Renal pelvis (tissue), 12 donors: ENCODE measurements at places on chromosomes 3 and 15. TPM values are rescaled to one million over a fixed set of nuclear protein-coding genes. Genes with fewer than 3 reads are reported as not detected.

DNA sequence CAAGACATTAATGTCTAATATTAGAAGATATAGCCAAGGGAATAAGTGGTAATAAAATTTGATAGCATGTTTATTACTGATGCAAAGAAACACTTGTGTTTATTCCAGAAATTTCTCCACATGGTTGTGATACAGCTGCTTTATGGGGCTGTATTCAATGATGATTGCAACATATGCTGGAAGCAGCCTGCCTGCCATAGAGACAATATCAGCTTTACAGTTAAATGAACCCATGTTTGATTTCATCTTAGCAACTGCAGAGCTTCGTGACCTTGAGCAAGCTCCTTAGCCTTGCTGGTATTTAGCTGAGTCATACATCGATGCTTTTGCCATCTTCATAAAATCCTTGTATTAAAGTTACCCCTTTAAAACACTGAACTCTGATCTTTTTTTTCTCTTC is 168.1 kb upstream of the STAC start:
- DNase-seq = no peak

- no peak for DNase-seq
These were observed 4.1 kb upstream of the MYO1E start for GRCh38 chr15:59376733-59377132.

DNA sequence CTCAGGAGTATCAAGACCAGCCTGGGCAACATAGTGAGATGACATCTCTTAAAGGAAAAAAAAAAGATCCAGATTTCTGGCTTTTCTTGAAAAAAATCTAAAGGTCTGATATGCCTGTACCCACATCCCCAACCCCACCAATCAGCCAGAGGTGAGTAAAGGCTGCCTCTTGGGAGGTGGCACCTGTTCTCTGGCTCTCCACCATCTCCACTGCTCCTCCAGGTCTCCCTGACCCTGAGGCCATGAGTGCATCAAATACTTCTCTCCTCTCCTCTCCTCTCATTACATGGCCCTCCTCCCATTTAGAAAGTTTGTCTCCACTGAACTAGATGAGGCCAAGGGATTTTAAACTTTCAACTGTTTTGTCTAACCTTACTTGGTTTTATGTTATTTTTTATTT is 5.2 kb downstream of the SIAH2 start:
- no peak for DNase-seq

The APPL1 gene
- polyA plus RNA-seq = 41.0 TPM

GRCh38 chr15:92020804-92021203 is 167.3 kb downstream of the SLCO3A1 start:
- no peak for DNase-seq

The ARGFX gene
- polyA plus RNA-seq = not detected

DNA sequence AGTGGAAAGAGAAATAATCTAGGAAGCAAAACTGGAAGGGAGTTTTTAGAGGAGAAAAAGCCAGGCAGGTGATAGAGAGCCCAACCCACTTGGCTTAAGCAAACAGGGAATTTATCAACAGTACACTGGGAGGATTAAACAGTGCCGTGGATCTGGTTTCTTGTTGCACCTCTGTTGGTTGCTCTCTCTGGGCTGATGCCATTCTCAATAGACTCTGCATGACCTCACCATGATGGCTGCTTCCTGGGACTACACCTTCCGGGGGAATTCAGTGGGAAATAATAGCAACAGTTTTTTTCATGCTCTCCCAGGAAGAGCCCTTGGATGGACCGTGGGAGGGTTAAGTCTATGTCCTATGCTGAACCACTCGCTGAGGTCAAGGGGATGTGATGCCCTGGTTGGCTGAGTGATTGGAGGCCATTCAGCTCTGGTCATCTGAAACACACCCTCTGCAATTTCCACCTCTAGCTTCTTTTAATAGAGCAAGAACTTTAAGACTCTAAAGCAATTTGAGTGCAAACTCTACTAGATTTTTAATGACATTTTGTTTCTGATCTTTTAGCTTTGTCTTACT is 74.2 kb downstream of the EPHB1 start:
- no peak for DNase-seq

GRCh38 chr3:174907027-174907426 is 47.9 kb downstream of the NAALADL2 start:
- DNase-seq = no peak

DNA sequence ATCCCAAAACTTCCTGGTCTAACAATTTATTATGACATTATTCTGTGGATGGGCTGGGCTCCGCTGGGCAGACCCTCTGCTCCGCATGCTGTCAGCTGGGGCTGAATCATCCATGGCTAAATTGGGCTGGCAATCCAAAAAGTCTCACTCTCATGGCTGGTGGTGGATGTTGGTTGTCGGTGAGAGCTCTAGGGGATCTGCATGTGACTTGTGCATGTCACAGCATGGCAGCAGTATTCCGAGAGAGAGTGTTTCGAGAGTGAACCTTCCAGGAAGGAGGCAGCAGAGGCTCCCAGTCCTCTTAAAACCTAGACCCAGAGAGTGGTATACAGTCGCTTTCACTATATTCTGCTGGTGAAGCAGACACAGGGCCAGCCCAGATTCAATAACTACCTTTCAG is 9.9 kb downstream of the RARB start:
- no peak for DNase-seq

The COL6A5 gene
- polyA plus RNA-seq = 0.03 TPM

- peak; percentile 38 for DNase-seq
These were observed 574 bp downstream of the NGRN start for GRCh38 chr15:90266061-90266431.

GRCh38 chr3:177538750-177539730 is 341.8 kb upstream of the TBL1XR1 start:
- DNase-seq = no peak

GRCh38 chr3:179260949-179261765 is 10.2 kb upstream of the KCNMB3 start:
- DNase-seq = peak; percentile 63

- peak; percentile 11 for DNase-seq
These were observed 23.8 kb downstream of the RLBP1 start for GRCh38 chr15:89197503-89197971.

- no peak for DNase-seq
These were observed 11.7 kb upstream of the CD47 start for GRCh38 chr3:108102420-108103039.
